ENCODE measurements at places on chromosomes 12 and 14.
A peak's percentile ranks its signal among the peaks of the same experiment; 100 is the strongest.

- no peak for DNase-seq
Measured at GRCh38 chr12:130342442-130342841, 4.8 kb downstream of the PIWIL1 start.

DNA sequence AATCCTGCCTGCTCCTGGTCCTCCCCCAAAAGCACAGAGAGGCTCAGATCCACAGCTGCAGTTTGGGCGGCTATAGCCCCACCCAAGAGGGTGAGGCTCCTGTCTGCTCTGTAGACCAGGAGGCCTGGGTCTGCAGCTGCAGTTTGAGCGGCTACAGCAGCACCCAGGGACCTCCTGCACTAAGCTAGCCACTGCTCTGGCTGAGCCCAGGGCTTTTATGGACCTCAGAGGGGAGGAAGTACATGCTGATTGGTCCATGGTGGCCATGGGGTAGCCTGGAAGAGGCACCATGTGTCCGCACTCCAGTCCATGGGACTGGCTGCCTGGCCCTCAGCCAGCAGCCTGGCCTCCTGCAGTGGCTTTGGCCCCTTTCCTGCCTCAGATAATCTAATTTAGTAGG is 49.6 kb upstream of the GSC start:
- no peak for DNase-seq

GRCh38 chr14:24417832-24418491 is 11.5 kb downstream of the CBLN3 start:
- no peak for DNase-seq

GRCh38 chr12:10466311-10466710 is 13.1 kb upstream of the KLRC1 start:
- no peak for DNase-seq

- no peak for DNase-seq
Measured at GRCh38 chr14:98928418-98928817, 343.6 kb downstream of the BCL11B start.

DNA sequence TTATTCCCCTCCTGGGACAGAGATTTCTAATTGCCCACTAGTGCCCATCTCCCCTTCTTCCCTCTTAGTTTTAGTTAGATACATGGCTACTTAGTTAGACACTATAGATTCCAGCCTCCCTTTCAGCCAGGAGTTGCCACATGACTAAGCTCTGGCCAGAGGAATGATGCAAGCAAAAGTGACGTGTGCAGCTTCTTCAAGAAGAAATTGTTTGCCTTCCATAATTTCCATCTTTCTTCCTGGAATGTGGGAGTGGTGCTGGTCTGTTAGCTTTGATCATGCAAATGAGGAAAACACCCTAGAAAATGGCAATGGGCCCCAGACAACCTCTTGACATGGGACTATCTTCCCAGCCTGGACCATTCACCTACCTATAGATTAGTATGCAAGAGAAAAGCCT is 21.4 kb downstream of the CCDC177 start:
- no peak for DNase-seq

- DNase-seq, result no peak
Measured at GRCh38 chr14:64714432-64715025, 10.3 kb downstream of the PLEKHG3 start.

DNA sequence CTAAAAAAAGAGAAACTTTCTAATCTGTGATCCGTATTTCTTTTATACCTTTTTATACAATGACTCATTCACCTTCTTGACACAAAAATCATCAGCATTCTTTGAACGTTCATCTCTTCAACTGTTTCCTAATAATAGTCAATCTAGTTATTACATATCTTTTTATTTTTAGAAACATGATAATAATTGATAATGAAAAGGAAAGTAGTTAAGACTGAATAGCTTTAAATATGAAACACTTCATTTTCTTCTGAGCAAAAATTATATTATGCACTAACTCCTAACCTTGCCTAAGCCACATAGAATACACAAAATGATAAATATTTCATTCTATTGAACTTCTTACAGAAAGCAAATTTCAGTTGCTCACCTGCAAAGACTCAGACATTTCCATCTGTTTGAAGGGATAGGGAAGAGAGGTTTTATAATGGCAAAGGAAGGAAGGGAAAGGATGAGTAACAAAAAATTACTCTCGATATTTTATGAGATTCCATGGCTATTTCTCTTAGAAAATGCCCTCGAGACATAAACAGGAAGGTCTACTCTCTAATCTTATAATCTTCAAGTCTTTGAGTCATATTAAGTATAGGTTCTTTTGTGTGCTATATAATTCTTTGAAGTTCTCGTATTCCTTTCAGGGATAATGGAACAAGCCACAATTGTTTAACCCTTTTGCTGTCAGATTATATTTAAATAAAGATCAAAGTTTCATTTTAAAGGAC is 7.5 kb upstream of the KLHL42 start:
- no peak for DNase-seq

GRCh38 chr12:65968359-65968758 is 144.1 kb downstream of the HMGA2 start:
- DNase-seq, result no peak

DNA sequence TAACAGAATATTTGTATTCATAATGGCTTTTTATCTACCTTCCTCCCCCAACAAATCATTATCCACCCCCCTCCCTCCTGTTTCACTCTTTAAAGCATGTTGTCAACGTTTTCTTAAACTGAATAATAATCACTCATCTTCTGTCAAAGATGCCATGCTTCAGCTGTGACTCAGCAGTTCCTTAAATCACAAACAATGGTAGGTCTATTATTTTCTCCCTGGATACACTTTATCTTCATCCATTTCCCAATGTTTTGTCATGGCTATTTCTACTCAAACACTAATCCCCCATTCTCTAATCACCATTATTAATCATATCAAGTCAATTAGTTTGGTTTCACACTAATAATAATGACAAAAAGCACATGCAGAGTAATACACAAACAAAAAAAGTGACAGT is 6.5 kb downstream of the CLEC12B start:
- DNase-seq, result no peak

- peak; percentile 25 for DNase-seq
Measured at GRCh38 chr14:100341301-100342031, 18.3 kb downstream of the SLC25A47 start.

- no peak for DNase-seq
Measured at GRCh38 chr14:74255281-74255680, 16.0 kb downstream of the VSX2 start.

GRCh38 chr14:23245282-23245681 is 7.5 kb downstream of the RNF212B start:
- DNase-seq, result no peak

DNA sequence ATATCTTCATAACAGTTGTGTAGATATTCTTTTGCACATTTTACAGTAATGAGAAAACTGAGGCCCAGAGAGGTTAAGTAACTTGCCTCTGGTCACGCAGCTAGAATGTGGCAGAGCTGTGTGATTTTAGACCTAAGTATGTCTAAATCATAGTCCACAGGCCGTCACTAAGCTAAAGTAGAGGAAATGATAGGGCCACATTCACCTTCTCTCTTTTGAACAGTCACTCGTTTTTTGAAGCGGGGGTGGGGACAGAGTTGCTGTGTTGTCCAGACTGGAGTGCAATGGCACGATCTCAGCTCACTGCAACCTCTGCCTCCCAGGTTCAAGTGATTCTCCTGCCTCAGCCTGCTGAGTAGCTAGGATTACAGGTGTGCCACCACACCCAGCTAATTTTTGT is 68.5 kb downstream of the RASSF3 start:
- DNase-seq, result peak; percentile 42

DNA sequence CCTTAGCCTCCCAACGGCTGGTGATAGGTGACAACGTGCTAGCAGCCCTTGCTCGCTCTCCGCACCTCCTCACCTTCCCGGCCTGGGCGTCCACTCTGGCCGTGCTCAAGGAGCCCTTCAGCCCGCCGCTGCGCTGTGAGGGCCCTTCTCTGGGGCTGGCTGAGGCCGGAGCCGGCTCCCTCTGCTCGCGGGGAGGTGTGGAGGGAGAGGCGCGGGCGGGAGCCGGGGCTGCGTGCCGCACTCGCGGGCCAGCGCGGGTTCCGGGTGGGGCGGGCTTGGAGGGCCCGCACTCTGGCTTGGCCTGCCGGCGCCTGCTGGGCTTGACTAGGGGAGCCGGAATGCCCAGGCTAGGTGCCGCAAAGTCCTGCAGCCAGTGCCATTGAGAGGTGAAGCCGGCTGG is 131.1 kb downstream of the CCER1 start:
- no peak for DNase-seq

DNA sequence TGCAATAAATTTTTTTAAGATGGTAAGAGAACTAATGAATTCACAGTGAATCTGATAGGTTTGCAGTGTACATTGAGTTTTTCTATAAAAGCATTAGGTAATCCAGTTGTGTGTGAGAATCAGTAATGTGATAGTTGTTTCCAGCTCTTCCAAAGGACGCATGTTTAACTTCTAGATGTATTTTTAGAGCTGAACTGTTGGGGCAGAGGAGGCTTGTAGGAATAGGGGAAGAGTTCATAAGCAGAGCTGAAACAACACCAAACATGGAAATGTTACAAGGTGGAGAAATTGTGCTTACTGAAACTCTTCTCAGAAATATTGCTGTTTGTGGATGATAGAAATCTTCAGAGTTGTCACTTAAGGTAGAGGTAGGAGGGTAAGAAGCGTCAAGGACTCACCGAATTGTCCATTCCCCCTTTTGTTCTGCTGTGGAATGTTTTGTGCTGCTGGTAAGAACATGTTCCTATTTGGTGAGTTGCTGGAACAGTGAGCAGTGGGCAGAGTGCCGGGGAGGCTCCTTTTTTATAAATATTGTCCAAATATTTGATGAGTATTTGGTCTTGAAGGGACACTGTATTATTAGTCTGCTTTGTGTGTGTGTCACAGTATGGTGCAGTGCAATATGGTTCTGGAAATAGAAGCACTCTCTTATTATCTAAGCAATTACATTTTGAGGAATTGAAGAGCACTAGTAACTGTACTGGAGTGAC is 76.7 kb downstream of the ANO6 start:
- DNase-seq, result no peak

DNA sequence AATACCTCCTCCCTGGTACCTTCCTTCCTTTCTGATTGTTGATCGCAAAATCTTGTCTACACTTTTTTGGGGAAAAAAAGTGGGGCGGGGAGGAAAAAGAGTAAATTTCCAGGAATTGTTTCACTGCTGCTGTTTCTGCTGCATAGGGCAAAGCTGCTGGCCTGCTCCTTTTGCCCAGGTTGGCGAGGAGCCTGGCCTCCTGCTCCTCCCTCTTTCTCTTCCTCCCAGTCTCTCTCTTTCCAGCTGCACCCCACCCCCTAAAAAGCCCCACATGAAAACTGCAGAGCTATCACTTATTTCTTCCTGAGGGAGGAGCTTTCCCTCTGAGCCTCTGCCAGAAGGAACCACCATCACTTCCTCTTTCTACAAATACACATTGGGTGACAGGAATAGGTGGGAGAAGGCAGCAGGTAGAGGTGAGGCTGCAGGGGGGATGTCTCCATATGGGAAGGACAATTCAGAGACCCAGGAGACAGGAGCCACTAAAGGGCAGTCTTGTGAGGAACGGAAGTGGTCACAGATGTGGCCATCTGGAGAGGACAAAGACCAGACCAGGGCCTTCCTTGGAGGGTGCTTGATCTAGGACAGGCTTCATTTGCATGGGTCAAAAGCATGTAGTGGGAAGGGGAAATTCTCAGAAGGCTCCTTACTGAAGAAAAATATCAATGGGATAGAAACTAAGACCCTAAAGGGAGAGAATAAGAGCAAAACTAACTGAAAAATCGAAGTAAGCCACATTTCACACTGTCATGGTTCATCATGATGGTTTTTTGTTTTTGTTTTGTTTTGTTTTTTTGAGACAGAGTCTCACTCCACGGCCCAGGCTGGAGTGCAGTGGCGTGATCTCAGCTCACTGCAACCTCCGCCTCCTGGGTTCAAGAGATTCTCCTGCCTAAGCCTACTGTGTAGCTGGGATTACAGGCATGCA is 14.8 kb downstream of the ZBTB39 start:
- DNase-seq, result no peak

DNA sequence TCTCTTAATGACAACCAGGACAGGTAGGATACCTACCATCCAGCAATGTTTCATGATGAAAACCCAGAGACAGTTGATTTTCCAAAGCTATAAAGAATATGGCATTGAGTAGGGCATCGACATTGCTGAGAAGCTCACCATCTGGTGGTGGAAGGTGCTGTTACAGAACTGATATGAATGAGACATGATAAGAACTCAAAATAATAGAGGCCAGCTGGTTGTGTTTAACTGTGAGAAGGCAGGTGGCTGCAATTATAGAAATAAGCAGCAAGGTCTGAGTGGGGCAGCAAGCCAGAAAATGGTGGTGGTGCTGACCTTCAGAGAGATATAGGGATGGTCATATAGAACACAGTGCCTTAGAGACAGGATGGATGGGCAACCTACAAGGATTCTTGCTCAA is 449.7 kb downstream of the BTG1 start:
- no peak for DNase-seq

GRCh38 chr14:81818271-81818670 is 284.6 kb upstream of the SEL1L start:
- no peak for DNase-seq

DNA sequence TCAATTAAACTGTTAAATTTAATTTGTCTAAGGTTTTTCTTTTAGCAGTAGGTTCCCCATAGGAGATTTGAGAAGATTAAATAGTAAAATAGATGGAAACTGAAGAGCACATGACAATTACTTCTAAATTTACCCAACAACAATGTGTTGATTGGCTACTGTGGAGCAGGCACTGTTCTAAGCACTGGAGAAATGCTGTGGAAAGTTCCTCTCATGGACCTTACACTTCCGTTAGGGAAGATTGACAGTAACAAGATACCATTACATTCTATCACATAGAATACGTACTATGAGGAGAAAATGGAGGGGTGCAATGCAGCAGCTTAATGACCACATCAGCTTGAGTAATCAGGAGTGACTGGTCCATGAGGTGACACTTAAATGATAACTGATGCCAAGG is 8.1 kb upstream of the STAB2 start:
- DNase-seq, result no peak

GRCh38 chr14:46259536-46259935 is 392.0 kb downstream of the RPL10L start:
- DNase-seq, result no peak

GRCh38 chr12:109926016-109926415 is 25.9 kb downstream of the TCHP start:
- no peak for DNase-seq

DNA sequence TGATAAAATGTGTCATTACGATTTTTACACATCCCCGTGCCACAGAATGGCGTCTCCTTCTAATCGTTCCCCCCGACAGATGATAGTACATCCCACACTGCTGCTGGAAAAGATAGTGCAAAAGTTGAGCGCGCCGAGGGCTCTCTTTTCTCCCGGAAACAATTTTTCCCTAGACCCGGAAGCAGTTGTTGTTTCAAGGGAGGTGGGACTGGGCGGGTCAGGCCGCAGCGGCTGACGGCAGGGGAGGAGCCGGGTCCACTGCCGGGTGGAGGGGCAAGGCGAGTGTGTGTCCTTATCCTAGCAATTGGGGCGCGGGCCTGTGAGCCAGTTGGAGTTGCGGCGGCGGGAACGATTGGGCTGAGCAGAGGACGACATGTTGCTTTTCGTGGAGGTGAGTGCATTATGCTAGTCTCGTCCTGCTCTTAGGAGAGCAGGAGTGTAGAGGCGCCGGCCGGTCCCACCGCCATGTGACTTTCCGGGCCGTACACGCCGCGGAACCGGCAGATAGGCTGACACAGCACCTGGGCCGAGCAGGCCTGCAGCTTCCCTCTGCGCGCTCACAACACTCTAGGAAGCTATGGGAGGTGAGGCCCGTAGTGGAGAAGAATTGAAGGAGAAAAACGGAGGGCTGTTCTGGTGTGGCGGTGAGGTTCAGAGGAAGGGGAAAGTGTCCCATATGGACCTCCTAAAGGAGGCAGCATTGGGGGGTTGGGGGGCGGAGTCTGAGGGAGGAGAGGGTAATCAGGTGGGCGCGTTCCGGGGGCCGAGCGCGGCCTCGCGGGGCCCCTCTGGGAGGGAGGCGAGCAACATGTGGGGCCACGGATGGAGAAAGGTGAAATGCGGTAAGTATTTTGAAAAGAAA is at the start of gene LARP4:
Gene LARP4 (plus strand): TSS at position 248 of the 862 bp plus-strand sequence. CDS start 126 bp downstream, at position 374.
- peak; percentile 95 for DNase-seq

Data from activated CD4-positive, alpha-beta T cell treated with anti-CD3 and anti-CD28 coated beads for 48 hours (primary cell).